Vagina (tissue), 2 donors: ENCODE measurements at places on chromosomes 4 and X.

- no peak overlapping the region for H3K27ac ChIP-seq
- H3K36me3 ChIP-seq, result no peaks in the 10 kb centered on the region
- no peaks in the 10 kb centered on the region for H3K27me3 ChIP-seq
These were observed 278.5 kb upstream of the UGT8 start for GRCh38 chr4:114320126-114320525.

DNA sequence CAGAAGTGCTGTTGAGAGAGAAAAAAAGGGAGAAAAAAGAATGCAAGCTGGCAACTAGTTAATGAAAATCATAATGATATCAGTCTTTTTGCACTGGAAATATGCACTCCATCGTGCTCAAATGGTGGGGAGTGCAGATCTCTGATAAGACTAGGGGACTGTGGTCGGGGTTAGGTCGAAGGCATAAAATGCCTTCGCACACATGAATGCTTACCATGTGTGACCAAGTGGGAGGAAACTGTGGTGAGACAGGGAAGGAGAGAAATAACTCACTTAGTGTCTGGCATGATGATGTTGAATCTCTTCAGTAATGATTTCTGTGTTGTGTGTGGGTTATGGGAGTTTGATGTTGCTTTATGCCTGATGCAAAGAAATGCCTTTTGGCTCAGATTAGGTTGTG, 358.9 kb downstream of the FBXO8 start:
- H3K4me3 ChIP-seq, result no peak overlapping the region
- H3K4me1 ChIP-seq, result peaks cover 8% of the 10 kb centered on the region
- no peak for DNase-seq
- H3K36me3 ChIP-seq, result no peaks in the 10 kb centered on the region

DNA sequence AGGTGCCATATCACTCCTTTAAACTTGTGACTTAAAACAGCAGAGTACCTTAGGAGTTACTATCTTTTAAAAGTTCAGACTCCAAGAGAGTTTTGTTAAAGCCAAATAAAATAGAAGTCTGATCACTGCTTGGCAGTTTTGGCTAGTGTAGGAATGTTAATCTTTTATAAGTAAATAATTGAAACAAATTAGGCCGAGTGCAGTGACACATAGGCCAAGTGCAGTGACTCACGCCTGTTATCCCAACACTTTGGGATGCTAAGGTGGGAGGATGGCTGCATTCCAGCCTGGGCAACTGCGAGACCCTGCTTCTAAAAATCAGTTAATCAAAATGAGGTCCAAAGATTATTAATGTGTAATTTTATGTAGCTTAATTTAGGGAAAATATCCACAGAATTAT, 37.2 kb downstream of the WDR44 start:
- no peak overlapping the region for H3K4me3 ChIP-seq
- no peak overlapping the region for H3K27ac ChIP-seq
- H3K36me3 ChIP-seq, result no peaks in the 10 kb centered on the region
- no peaks in the 10 kb centered on the region for H3K4me1 ChIP-seq
- H3K27me3 ChIP-seq, result no peaks in the 10 kb centered on the region

GRCh38 chrX:133639726-133640125, 224.4 kb upstream of the GPC4 start:
- no peak overlapping the region for H3K4me3 ChIP-seq
- no peaks in the 10 kb centered on the region for H3K4me1 ChIP-seq
- DNase-seq, result no peak
- no peak overlapping the region for H3K27ac ChIP-seq
- H3K27me3 ChIP-seq, result no peaks in the 10 kb centered on the region

- H3K27me3 ChIP-seq, result no peaks in the 10 kb centered on the region
- H3K4me3 ChIP-seq, result no peak overlapping the region
- H3K36me3 ChIP-seq, result no peaks in the 10 kb centered on the region
- H3K4me1 ChIP-seq, result no peaks in the 10 kb centered on the region
- DNase-seq, result no peak
- no peak overlapping the region for H3K27ac ChIP-seq
These were observed 44.3 kb upstream of the DCLK2 start for GRCh38 chr4:150033901-150034300.

- no peak overlapping the region for H3K4me3 ChIP-seq
- no peaks in the 10 kb centered on the region for H3K36me3 ChIP-seq
- H3K27ac ChIP-seq, result no peak overlapping the region
- no peaks in the 10 kb centered on the region for H3K27me3 ChIP-seq
- no peaks in the 10 kb centered on the region for H3K4me1 ChIP-seq
These were observed 585.6 kb downstream of the IL1RAPL1 start for GRCh38 chrX:29172880-29173279.
